T-helper 17 cell (primary cell): ENCODE measurements at places on chromosomes 7 and 10.
A peak's percentile ranks its signal among the peaks of the same experiment; 100 is the strongest.

- DNase-seq, result no peak
Measured at GRCh38 chr10:124902462-124902861, 39.5 kb upstream of the ZRANB1 start.

DNA sequence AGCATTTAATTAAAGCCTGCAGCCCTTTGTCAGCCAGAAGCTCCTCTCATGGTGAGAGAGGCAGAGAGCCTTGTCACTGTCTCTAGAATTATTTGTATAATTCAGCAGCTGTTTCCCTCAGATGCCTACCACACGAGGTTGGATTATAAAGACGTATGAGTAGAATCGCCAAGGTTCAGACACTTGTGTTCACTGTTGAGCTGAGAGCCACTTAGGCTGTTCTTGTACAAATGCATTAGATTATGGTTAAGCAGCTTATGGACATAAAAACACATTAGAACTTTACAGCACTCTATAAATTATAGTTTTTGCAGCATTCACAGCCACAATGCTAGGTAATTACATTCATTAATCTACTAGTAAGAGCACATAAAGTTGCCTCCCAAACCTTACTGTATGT, 282.6 kb downstream of the AUTS2 start:
- no peak for DNase-seq

DNA sequence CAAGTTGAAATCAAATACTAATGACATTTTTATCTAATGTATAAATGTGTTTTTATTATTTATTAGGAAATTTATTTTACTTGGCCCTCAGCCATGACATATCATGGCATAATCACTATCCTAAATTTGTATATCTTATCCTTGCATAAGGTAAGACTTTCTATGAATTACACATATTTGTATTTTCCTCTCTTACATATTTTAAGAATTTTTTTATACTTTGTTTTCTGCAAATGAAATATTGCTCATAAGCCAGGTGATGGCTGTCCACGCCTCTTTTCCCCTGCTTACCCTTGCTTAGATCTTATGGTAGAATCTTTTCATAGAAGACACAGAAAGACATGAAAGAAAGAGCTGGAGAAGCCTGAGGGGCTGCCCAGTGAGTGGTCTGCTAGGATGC, 48.2 kb downstream of the IKZF1 start:
- no peak for DNase-seq

DNA sequence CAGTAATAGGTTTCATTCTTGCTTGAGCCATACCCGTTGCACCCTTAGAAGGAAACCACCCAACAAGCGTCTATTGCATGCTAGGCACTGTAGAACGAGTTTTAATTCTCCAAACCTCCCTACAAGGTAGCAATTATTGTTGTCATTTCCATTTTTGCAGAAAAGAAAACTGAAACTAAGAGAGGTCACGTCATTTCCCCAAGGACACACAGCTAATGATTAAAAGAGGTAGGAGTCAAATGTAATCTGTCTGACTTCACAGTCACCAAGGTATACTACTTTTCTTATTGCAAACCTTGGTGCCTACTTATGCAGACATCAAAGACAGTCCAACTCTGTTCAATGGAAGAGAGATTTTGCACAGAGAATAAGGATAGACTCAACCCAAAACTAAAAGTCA, 49.1 kb upstream of the C1QL3 start:
- no peak for DNase-seq

DNA sequence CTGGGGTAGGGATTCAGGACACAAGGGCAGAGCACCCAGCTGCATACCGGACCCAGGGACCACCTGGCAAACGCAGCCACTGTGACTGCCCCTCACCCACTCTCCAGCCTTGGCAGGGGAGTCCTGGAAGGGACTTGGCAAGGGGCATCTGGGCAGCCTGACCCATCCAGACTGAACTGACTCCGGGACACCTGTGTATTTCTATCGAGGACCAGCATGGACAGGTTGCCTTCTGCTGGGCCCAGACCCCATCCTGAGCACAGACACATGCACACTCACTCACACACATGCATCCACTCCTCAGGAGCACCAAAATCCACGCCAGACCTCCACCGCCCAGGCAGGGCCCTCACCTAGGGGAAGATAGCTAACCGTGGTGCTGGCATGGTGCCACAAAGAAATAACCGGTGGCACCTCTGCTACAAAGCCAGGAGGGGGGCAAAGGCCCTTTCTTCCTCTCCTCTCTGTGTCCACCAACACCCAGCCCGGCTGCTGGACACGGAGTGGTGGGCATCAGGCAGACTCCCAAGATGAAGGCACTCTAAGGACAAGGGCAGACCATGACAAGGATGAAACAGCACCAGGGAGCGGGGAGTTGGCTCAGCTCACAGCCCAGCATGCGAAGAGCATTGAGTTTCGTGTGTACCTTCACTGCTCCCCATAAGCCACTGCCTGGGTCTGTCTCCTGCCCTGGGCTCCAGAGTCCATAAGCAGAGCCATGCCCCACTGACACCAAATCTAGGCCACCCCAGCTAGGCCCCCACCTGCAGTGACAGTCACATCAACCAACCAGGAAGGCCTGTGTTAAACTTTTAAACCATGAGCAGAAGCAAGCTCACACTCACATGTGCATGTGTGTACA, 35.3 kb downstream of the KCNH2 start:
- DNase-seq, result no peak

DNA sequence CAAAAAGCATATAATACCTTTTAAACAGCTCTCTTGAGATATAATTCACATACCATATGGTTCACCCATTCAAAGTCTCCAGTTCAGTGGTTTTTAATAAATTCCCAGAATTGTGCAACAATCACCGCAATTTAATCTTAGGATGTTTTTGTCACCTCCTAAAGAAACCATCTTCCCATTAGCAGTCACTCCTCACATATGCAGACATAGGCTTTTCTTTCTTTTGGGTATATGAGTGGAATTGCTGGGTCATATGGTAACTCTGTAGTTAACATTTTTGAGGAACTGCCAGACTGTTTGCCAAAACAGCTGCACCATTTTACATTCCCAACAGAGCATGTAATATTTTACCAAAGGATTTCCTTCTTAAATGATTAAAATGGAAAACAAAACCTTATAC, 57.0 kb downstream of the CC2D2B start:
- DNase-seq, result no peak

- no peak for DNase-seq
Measured at GRCh38 chr7:112255388-112255720, 48.9 kb downstream of the ZNF277 start.

GRCh38 chr7:138008588-138009349, 6.9 kb upstream of the CREB3L2 start:
- DNase-seq, result peak; percentile 10

DNA sequence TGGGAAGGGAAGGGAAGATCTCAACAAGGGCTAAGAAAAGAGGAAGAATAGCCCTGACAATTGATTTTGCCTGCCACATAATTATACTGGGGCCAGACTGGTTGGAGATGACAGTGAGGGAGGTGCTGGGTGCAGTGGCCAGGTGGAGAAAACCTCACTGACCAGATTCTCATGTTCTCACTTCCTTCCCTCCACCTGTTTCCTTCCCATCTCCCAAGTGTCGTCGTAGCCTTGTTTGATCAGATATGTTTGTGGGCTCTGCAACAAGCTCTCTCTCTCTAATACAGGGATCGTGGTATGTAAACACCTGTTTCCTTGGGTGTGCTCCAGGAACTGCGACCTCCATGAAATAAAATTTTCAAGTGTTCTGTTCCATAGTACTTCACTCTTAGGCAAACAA, 60.2 kb downstream of the VCL start:
- no peak for DNase-seq

GRCh38 chr7:45033261-45033930, 33.4 kb downstream of the CCM2 start:
- DNase-seq, result no peak

DNA sequence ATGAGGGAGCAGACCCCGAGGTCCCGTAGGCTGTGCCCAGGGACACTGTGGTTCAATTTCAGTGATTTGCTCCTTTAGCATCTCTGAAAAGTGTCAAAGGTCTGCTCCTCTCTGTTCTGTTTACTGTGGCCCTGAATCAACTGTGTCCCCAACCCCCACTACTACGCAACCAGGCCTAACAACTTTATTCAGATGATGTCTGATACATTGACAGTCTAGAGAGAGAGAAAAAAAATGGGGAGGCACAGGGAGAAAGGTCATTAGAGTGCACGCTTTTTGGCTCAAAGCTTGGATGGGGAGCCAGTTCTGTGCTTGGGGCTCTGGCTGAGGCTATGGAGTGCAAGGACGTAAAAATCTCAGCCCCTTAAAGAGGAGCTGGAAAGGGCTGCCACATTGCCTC, 77.9 kb downstream of the FAM107B start:
- no peak for DNase-seq

GRCh38 chr7:74453322-74454011, at the start of gene GTF2IRD1:
TSS of gene GTF2IRD1 (plus strand) at chr7:74453906. CDS start at chr7:74508081, 54,175 bp downstream.
- peak; percentile 53 for DNase-seq

GRCh38 chr7:131745390-131746248, 189.2 kb upstream of the PODXL start:
- DNase-seq, result no peak

- no peak for DNase-seq
Measured at GRCh38 chr10:5390607-5391205, 13.9 kb downstream of the TUBAL3 start.

- DNase-seq, result no peak
Measured at GRCh38 chr10:116469437-116469836, 41.8 kb downstream of the PNLIPRP3 start.

- DNase-seq, result no peak
Measured at GRCh38 chr10:117159390-117159789, 21.3 kb upstream of the VAX1 start.

GRCh38 chr10:113808168-113808567, 45.7 kb downstream of the DCLRE1A start:
- no peak for DNase-seq

DNA sequence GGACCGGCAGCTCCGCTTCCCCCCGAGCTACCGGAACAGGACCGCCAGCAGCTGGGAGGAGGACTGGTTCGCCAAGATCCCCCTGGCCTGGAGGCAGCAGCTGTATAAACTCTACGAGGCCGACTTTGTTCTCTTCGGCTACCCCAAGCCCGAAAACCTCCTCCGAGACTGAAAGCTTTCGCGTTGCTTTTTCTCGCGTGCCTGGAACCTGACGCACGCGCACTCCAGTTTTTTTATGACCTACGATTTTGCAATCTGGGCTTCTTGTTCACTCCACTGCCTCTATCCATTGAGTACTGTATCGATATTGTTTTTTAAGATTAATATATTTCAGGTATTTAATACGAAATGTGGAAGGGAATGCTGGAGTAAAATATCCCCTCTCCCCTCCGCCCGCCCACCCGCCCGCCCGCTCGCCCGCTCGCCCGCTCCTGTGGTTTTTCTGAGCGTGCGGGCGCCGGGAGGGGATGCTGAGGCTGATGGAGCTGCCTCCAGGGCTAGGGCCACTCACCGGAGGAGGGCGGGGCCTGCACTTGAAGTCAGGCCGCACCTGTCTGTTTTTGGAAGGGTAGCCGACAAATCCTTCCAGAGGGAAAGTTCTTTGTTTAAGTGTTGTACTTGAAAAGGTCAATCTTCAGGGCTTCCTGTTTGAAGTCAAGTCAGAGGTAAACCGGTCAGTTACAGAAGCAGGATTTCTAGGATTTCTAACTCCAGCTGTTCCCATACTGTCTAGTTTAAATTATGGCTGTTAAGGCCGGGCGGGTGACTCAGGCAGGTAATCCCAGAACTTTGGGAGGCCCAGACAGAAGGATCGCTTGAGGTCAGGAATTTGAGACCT, 30.5 kb downstream of the CHST12 start:
- DNase-seq, result no peak

DNA sequence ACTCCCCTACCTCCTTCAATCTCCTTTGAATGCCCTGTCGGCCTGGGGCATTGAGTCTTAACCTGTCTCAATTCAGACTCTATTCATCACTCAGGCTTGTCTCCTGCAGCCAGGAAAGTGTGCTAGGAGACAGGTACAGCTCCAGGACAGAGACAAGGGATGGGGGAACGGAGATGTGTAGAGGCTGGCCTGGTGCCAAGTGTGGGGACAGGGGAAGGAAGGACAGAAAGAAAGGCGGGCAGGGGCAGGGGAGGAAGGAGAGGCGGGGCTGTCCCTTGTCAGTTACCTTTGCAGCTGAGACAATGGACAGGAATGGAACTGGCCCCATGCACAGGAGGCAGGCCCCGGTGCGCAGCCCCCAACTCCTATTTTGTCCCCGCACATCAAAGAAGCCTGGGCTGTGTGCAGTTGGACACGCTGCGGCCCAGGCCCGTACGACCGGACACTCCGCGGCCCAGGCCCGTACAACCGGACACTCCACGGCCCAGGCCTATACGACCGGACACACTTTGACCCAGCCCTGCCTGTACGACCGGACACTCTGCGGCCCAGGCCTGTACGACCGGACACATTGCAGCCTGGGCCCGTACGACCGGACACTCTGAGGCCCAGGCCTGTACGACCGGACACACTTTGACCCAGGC, 36.9 kb downstream of the CHST15 start:
- DNase-seq, result no peak

- DNase-seq, result no peak
Measured at GRCh38 chr7:115632636-115633035, 397.9 kb downstream of the TFEC start.

GRCh38 chr10:43211030-43211429, 55.8 kb downstream of the RASGEF1A start:
- DNase-seq, result no peak

- DNase-seq, result no peak
Measured at GRCh38 chr7:30322271-30323005, 38.0 kb downstream of the ZNRF2 start.

- no peak for DNase-seq
Measured at GRCh38 chr10:7006566-7006965, 404.3 kb downstream of the SFMBT2 start.

GRCh38 chr7:148142660-148143248, 447.8 kb upstream of the C7orf33 start:
- no peak for DNase-seq

GRCh38 chr10:124009231-124010015, 84.0 kb downstream of the CHST15 start:
- DNase-seq, result no peak

DNA sequence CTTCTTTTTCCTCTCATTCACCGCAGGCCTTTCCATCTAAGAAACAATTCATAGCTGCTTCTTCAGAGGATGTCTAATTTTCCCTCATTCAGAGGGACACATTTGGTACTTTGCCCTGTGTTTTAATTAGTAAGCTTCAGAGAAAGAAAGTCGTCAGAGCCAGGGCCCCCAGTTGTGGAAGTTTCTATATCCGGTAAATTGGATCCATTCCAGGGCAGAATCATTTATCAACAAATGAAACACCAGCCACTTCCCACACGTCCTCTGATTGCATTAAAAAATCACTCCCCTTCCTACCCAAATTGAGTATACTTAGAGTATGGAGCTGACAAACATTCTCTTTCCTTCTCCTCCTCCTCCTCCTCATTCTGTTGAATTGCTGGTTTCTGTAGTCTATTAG, 205.8 kb upstream of the HDAC9 start:
- DNase-seq, result no peak

DNA sequence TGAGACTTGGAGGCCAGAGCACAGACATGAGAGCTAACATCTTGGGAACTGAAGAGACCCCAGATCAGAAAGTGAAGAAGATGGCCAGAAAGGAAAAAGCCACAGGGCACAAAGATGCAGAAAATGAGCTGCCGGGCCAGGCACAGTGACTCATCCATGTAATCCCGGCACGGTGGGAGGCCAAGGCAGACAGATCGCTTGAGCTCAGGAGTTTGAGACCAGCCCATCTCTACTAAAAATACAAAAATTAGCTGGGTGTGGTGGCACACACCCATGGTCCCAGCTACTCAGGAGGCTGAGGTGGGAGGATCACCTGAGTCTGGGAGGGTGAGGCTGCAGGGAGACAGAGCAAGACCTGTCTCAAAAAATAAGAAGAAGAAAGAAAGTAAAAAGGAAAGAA, 81.4 kb upstream of the MGMT start:
- no peak for DNase-seq
